NCI-H1436 (cell line): ENCODE measurements at places on chromosomes 6 and 20.

DNA sequence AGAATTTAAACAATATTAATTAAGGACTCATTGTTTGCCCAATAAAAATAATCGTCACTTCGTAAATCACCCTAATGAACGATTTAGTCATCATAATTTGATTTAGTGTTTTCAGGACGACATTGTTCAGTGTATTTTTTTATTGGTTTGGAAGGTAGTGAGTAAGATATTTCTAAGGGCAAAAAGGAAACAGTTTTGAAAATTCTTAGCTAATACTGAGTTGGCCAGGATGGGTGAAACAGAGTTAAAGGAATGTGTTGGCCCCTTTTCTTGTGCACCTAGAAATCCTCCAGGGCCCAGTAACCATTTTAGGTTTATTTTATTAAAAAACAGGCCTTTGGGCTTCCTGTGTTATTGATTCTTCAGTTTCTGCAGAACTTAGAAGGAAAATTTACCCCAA is 25.3 kb downstream of the ANKS1A start:
- DNase-seq, result no peak

GRCh38 chr6:138582573-138582972 is 83.3 kb upstream of the NHSL1 start:
- DNase-seq, result no peak

DNA sequence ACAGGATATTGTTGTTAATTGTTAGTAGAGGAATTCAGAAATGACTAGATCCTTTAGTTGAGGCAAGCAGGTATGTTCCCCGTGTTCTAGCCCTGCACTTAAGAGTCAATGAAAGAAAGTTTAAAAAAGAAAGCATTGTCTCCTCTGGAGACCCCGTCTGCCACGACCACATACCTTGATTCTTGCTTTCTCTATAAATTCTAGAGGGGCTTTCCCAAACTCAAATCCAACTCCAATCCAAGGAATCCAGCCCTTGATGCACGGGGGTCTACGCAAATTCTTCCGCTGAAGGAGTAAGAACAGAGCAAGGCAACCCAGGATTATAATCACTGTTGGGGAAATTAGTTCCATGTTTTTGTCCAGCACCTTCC is 401 bp downstream of the CYP39A1 start:
- no peak for DNase-seq

- DNase-seq, result no peak
Measured at GRCh38 chr6:145260484-145261175, 474.7 kb downstream of the EPM2A start.
